ENCODE measurements at places on chromosomes 7 and 10.

DNA sequence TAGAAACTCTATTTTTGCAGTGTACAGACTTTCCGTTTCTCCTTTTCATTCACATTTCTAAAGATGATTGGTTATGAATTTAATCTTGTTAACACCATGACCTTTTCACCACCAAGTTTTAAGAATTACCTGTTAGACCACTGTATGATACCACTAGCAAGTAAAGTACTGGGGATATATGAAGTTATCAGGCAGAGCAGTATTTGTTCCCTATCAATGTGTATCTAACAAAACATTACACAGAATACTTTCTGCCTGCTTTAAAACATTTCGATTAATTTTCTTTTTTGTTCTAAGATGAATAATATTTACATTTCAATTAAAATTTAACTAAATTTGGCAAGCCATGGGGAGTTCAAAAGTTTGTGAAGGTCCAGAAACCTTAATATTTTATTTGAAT is 49.9 kb upstream of the AHR start:
- no peak for DNase-seq

DNA sequence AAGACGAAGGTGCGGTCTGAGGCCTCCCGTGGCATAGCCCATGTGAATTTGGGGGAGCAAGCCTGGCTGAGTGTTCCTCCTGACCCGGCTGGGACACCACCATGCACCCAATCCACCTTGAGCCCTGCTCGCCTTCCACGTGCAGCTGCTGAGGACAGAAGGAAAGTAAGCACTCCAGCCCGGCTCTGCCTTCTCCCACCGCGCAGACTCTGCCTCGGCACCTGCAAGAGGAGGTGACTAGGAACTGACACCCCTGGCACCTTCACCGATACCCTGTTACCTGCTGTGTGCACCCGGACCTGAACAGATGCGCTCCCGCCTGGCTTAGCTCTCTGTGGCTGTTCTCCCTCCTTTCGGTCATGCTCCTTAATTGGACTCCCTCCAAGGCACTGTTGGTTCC is 57.0 kb upstream of the OPN4 start:
- no peak for DNase-seq

- no peak for DNase-seq
Observed at GRCh38 chr10:114577133-114577532, 80.9 kb downstream of the ABLIM1 start.

- no peak for DNase-seq
Observed at GRCh38 chr7:70135656-70136055, 537.4 kb downstream of the AUTS2 start.

- DNase-seq: no peak
Observed at GRCh38 chr7:11749629-11750028, 82.4 kb downstream of the THSD7A start.

GRCh38 chr7:114657279-114657678 is 242.7 kb downstream of the FOXP2 start:
- DNase-seq: no peak

DNA sequence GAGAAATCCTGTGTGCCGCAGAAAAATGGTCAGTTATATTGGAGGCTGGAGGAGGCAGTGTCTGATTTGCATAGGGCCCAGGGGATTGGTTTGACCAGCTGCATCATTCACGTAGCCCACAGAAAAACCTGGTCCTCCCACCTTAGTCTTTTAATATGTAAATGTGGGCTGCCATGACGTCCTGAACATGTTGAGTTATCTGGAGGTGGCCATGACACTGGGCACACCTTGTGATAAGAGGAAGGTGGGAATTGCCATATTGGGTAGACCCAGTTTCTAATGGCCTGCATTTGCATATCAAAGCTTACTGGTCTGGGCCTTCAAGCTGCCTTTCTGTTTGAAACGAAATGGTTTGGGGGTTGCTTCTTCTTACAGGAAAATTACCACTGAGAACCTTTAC is 162.2 kb downstream of the AHR start:
- no peak for DNase-seq

- DNase-seq: no peak
Observed at GRCh38 chr10:5550250-5550545, 25.4 kb downstream of the CALML3 start.

DNA sequence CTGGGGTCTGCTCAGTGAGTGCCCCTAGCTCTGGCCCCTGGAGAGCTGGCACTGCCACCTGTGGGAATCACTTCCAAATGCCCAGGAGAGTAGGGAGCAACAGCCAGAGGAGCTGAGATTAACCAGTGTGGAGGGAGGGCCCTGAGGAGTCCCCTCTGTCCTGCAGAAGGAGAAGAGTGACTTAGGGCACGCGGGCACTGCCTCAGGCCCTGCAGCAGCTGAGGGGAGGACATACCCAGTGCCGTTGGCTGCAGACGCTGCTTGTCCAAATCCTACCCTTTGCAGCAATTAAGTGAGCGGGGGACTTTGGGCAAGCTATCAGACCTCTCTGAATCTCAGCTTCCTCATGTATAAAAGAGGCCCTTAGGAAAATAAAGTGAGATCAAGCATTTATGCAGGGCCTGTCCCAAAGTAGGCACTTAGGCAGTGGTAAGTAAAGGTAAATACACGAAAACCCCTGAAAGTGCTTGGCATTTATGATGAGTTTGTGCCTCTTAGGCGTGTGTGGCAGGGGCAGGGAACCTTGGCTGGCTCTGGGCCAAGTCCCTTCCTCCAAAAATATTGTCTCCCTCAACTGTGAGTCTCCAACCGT is 16.9 kb downstream of the PRF1 start:
- no peak for DNase-seq

DNA sequence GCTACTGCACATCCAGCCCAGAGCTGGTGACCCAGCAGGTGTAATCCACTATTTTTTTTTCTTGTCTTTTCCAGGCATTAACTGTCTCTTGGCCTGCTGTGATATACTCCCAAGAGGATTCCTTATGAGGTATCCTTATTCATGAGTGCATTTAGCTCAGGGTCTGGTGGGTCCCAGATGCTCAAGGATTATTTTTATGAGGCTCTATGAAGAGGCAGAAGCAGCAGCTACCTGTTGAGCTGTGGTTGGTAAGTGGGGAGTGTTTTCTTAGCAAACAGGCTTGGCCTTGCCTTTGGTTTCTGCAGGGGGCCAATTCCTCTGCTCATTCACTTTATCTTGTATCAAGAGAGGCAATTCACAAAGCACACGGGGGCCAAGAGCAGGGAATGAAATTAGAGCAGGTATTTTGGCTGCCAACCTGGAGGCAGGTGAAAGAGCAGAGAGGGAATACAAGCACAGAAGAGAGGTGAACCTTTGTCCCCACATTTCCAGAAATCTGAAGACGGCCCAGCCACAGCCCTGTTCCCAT is 221.6 kb downstream of the TMEM178B start:
- no peak for DNase-seq

GRCh38 chr7:45217358-45217757 is 59.8 kb downstream of the RAMP3 start:
- DNase-seq: no peak

GRCh38 chr7:28112467-28112866 is 68.1 kb downstream of the JAZF1 start:
- no peak for DNase-seq

DNA sequence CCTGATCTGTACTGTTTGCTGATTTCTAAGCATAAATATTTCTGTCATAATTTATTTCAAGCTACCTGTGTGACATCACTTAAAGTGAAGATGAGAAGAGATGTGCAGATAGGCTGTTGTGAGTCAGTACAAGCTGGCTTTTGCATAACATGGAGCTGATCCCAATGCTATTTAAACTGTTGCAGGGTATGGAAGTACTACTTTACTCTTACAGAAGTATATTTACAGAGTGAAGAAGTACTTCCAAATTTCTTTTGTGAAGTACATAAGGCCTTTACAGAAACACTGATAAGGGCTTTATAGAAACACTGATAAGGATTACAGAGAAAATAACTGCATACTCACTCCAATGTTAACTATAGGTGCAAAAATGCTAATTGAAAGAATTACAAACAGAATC is 911.6 kb downstream of the LRMDA start:
- no peak for DNase-seq

DNA sequence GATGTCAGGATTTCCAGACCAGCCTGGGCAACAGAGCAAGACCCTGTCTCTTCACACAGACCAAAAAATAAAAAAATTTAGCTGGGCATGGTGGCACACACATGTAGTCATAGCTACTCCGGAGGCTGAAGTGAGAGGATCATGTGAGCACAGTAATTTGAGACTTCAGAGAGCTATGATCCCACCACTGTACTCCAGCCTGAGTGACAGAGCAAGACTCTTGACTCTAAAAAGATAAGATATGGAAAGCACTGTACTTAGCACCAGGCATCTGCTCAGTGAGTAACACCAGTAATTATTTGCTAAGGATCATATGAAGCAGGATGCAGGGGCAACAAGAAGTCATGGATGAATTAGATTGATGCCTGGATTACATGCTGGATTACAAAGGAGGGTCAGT is 128.8 kb downstream of the CALN1 start:
- no peak for DNase-seq

GRCh38 chr7:103989200-103989784 is at the start of gene RELN:
Gene RELN, minus strand, starts transcription at chr7:103989658. Its CDS starts 302 bp downstream, at chr7:103989356.
- DNase-seq: no peak

DNA sequence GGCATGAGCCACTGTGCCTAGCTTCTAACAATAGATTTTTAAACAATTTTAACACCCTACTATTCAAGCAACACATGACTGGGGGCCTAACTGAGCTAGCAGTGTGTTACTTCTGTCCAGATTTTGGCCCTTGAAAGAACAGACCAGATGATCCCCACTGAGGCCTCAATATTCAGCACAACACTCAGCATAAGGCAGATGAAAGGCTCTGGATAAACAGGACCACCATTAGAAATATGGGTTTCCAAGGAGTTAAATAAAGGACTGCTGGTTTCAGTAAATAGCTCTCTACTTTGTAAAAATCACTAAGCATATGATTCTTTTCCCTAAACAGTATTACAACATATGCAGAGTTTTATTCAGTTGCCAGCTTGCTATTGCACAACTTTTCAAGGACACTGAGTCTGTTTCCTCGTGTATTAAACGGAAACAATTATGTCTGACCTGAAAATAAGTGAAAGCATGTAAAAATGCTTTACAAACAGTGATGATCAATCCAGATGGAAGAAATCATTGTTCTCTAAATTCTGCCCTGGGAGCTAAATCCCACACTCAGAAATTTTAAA is 23.8 kb upstream of the FZD1 start:
- DNase-seq: no peak

DNA sequence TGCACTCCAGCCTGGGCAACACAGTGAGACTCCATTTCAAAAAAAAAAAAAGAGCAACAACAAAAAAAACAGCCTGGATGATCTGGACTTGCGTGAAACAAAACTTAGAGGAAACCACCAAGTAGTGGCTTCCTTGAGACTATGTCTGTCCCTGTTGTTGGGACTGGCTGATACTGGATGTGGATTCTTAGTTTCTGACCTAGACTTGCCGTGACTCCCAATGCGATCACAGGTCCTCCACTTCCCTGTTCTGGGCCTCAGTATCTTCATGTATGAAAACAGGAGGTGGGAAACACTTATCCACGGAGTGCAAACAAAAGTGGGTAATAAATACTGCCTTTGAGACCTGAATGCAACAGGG is 125.7 kb downstream of the PRPF18 start:
- no peak for DNase-seq

Data from activated CD8-positive, alpha-beta memory T cell treated with anti-CD3 and anti-CD28 coated beads for 1 hour (primary cell).